Pancreas (tissue), 10 donors: ENCODE measurements at places on chromosomes 7 and 10. TPM values are rescaled to one million over a fixed set of nuclear protein-coding genes. Genes with fewer than 3 reads are reported as not detected.
A peak's percentile ranks its signal among the peaks of the same experiment; 100 is the strongest.

DNA sequence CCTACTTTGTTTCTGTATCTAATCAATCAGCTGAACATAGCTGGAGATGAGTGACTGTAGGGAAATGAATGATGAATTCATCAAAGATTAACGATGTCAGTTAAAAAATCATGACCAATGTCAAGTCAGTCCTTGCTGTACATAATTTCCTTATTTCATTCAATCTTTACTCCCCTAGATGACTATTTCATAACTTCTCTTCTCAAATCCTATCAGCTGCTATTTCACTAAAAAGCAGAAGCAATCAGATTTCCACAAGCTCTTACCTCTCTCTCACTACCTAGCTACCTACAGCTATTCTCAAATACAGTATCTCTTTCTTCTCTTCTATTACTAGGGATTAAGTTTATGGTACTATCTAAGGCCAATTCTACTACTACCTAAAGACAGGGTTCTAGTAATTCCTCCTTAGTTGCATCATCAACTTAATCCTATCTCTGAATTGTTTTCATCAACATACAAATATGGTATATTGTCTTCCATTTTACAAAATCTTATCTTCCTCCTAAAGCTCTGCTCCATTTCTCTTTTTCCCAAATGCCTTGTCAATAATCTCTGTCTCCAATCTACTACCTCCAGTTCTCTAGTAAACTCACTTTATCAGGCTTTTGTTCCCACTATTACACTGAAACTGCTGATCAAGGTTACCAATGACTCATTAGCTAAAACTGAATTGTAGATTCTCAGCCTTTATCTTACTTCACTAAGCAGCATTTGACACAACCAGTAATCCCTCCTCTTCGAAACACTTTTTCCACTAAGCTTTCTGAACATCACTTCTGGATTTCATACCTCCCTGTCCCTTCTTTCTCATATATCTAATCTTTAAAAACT, 28.4 kb downstream of the JMJD1C start:
- no peak for DNase-seq

Gene CLDN4
- 124 TPM for total RNA-seq

GRCh38 chr10:71660313-71660712, 59.3 kb downstream of the C10orf105 start:
- DNase-seq: no peak

GRCh38 chr7:157409149-157409752, 72.4 kb downstream of the DNAJB6 start:
- DNase-seq: no peak

DNA sequence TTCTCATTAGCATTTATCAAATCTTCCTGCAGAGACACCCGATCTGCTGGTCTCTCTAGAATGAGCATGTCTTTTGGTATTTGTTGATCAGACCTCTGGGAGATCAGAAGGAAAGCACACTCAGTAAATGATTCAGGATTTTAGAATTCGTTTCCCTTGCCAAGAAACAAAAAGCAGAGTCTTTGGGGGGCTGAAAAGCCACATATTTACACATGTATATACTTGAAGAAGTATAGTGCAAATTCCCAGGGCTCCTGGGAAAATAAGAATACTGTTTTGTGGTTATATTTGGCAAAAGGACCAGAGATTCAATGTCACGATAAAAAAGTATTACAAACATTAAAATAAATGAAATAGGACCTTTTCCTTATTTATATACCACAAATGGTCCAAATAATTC, 100.2 kb downstream of the AGMO start:
- DNase-seq: no peak

DNA sequence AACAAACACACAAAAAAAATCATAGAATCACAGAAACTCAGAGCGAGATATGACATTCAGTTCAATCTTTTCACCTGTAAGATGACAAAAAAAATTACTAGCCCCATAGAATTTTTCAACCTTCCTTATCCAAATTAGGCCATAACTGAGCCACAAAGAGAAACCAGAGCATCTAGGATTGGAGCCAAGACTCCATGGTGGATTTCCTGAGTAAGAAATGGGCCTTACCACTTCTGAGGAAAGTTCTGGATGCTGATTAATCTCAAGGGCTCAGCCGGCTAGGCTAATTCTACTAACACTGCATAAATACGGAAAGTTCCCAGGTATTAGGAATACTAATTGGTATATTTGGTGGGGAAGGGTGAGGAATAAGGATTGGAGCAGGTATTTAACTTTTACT, 16.8 kb downstream of the LIPM start:
- DNase-seq: no peak

GRCh38 chr10:22345301-22346095, at the start of gene SPAG6:
Gene SPAG6, plus strand, starts transcription at chr10:22345496. Its CDS starts 116 bp downstream, at chr10:22345612.
- DNase-seq: peak; percentile 44

DNA sequence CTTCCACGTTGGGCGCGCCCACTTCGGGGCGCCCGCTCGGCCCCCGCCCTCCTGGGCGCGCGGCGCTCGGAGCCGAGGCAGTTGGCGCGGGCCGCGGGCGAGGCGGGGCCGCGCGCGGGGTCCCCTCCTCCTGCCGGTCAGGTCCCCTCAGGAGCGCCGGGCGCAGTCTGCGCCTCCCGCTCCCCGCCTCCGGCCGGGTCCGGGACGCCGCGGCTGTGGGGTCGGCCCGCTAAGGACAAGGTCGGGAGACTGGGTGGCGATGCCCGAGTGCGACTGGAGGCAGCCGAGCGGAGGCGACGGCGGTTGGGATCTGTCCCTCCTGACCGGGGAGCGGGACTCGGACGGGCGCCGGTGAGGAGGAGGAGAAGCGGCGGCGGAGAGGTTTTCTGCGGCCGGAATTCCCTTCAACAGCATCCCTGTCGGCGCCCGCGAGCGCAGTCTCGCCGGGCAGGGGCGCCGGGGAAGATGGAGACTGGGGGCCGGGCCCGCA, at the start of gene ATRNL1:
Gene ATRNL1 (plus strand): TSS at position 80 of the 490 bp plus-strand sequence. CDS start 386 bp downstream, at position 466.
- peak; percentile 36 for DNase-seq

DNA sequence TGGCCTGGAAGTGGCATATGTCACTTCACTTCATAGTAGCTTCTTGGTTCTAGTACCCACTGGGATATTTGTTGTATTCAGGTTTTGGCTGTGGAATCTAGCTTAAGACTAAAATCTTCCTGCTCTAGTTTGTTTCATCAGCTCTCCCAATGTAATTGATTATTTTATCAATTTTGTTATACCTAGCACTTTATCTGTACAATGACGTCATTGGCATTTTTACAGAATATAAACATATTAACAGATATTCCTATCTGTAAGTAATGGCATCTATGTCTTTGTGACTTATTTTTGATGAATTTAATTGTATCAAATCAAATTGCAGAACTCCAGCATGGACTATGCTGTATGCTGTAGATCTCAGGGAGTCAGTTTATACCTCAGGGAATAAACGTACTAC, 19.7 kb downstream of the KIAA1217 start:
- no peak for DNase-seq

Gene LRIT2
- total RNA-seq: not detected

Gene CYP26C1
- total RNA-seq: 0.09 TPM

GRCh38 chr10:102408728-102409603, 9.6 kb downstream of the PSD start:
- DNase-seq: no peak

GRCh38 chr7:7768977-7769709, 50.7 kb upstream of the RPA3 start:
- no peak for DNase-seq

Gene MMD2
- not detected for total RNA-seq

Gene CALHM1
- total RNA-seq: not detected

- DNase-seq: no peak
Observed at GRCh38 chr10:13608246-13608853, 21.6 kb downstream of the PRPF18 start.

DNA sequence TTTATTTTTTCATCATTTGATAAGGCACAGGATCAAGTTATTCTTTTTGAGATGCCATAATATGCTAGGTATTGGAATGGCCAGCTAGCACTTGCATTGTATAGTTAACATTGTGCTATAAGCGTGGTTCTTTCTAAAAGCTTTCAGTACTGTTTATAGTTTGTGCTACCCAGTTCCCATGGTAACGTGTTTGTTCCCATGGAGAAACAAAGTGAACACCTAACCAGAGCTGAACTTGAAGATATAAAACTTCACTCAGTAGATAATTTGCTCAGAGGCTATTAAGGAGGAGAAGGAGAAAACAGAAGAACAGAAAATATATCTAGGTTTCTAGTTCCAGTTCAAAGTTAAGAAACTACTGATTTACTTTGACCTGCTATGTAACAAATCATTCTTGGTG, 23.6 kb upstream of the ITGB8 start:
- DNase-seq: no peak

- DNase-seq: no peak
Observed at GRCh38 chr10:100167553-100168312, 18.1 kb downstream of the ERLIN1 start.

GRCh38 chr7:127928852-127929251, 102.4 kb downstream of the LRRC4 start:
- no peak for DNase-seq

DNA sequence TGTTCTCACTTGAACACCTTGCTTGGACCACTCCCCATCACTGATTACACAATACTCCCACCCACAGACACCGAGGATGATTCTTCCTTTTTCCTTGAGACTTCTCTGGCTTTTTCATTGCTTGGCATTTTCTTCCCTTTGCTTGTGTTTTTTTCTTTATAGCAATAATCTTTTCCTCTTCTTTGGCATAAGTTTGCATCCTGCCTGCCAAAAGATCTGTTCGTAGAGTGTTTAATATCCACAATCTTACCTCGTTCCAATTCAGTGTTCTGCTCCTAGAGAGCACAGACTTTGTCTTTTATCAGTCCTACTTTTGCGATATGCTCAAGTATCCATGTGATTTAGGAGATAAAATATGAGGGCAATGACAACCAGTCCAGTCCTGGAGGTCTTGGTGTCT, 303.3 kb upstream of the CDC14C start:
- no peak for DNase-seq

DNA sequence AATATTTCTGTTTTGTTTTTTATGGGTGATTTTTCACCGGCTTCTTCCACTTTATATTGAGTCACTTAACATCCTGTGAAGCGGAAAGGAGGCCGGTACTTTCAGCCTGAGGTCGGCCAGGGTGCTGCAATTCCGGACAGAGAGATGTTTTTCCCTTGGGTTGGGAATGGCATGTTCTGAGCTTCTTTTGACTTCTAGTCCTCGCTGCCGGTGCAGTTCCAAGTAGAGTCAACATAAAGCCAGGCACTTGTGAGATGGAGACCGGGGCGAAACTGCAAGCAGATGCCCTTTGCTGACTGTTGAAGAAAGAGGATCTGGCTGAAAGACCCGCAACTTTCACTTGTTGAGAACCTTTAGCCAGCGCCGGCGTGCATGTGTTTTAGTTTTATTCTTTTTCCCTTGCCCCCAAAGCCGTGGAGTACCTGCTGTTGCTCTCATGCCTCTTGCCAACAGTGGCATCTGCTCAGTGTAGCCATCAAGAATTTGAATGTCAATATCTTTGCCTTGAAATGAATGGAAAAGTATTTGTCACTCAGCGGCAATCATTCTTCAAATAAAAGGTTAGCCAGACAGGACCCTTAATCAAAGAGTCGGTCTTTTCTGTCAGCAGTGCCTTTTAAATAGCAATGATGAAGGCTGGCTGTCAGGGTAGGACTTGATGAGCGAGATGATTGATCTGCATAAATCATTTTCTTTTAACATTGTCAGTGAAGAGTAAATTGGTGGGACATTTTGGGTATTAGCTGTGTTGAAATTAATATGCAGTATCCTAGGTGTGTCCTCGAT, 351.2 kb downstream of the LRMDA start:
- no peak for DNase-seq

GRCh38 chr7:105797652-105798051, 78.7 kb downstream of the ATXN7L1 start:
- no peak for DNase-seq

Gene TECPR1
- total RNA-seq: 12.5 TPM

DNA sequence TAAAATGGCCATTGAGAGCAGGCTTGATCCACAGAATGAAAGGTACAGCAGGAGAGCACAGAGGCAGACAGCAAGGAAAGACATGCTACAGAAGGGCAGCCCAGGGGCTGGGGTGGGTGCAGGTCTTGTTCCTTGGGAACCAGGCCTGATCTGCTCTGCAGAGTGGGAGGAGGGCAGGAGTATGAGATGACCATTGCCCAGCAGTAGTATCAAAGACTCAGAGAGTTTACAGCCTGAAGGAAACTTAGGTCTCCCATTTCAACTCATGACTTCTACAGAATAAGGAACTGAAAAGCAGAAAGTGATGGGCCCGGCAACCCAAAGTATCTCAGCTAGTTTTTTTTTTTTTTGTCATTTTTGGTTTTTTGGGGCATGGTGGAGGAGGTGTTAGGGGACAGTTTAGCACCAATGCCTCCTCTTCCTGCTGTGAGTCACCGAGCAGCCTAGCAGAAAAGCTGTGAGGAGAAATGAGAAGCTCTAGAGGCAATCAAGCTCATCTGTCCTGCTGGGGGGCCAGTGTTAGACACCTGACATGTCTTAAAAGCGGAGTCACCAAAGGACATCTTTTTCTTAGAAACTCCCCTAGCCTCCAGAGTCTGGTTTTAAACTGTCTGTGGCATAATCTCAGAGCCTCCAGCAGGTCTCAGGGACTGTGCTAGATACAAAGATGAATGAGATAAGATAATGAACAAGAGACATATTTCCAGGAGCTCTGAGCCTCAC, 34.3 kb upstream of the HERPUD2 start:
- DNase-seq: no peak
